Stimulated activated CD8-positive, alpha-beta memory T cell treated with anti-CD3 and anti-CD28 coated beads, Interleukin-4, amount 100 ng/mL, for 1 hour (primary cell): ENCODE measurements at places on chromosomes 2 and 18.

GRCh38 chr2:167759531-167759930 is 487.9 kb downstream of the STK39 start:
- DNase-seq = no peak

GRCh38 chr18:63182861-63183260 is 136.7 kb downstream of the BCL2 start:
- DNase-seq = no peak

DNA sequence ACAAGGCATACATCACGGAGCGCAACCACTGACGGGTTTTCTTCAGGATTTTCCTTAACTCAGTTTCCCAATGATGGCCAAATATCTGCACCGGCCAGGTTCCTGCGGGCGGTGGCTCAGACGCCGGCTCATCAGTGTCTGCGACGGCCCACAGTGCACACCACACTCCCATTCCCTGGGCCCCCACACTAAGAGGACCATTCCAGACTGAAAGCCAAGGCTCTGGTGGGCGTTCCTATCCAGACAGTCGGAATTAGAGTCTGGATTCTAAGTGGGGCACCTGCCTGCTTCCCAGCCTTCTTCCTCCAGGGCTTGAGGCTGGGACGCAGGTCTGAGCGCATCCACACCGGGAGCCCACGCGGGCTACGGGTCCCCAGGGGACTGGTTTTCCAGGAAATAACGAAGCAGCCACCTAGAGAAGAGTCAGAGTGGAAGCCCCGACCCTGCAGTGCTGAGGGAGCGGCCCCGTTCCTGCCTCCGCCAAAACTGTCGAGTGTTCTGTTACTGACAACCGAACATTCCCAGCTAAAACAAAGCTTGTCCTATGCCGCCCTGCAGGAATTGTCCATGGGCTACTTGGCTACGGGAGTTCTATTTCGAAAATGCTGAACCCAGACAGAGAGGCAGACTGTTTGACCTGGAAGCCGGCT is 75.3 kb downstream of the TMEM18 start:
- DNase-seq = no peak

GRCh38 chr2:138079976-138080375 is 115.7 kb downstream of the HNMT start:
- no peak for DNase-seq

DNA sequence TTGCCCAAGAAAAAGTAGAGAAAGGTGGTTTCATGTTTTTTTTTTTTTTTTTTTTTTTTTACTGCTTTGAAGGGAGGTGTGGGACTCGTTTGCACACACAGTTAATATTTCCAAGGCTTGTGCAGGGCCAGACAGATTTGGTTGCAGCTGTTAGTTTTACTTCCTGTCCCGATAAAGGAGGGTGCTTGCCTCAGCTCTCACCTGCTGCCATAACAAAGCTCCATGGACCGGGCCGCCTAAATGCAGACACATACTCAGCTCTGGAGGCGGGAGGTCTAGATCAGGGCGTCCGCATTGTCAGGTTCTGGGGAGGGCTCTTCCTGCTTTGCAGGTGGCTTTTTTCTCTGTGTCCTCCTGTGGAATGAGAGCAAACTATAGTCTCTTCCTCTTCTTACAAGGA is 69.9 kb downstream of the ODC1 start:
- no peak for DNase-seq

GRCh38 chr2:162403884-162404283 is 60.0 kb downstream of the GCA start:
- no peak for DNase-seq

DNA sequence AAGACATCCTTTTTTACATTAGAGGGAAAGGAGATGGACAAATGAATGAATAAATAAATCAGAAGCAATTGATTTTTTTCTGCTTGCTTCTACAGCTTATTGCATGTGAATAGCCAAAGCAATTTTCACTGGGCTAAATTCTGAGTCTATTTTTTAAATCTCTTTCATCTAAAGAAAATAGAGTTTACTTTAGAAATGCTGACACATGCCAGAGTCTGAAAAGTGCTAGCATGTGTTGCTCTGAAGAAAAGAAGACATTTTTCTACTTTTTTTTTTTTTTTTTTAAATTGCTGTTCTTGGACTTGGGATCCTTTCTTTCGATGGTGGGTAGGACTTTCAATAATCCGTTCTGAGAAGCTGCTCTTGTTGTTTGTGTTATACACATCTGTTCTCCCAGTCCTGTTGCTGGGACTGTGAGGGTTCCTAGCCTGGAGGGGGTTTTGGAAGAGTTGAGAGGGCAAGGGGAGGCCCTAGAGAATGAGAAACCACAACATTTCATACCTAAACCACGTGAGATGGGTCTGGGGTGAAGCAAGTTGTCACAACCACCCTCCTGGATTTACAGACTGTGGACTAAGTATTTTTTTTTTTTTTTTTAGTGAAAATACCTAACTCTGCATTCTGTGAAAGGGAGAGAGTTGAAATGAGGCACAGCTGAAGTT is 193.5 kb downstream of the PRKCE start:
- DNase-seq = no peak

DNA sequence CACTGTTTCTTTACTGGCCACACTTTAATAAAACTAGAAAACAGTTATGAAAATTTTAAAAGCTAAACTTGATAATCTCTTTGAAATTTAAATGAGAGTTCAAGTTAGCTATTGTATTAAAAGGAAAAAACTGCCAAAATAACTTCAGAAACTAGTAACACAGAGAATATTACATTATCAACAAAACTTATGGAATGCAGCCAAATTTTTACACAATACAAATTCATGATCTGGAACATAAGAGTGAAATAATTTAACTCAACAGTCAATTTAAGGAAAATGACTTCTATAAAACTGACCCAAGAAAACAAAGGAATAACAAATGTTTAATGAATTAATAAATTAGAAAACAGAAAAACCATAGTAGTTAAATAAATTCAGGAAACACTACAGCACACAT is 65.0 kb downstream of the TCF4 start:
- DNase-seq = no peak

DNA sequence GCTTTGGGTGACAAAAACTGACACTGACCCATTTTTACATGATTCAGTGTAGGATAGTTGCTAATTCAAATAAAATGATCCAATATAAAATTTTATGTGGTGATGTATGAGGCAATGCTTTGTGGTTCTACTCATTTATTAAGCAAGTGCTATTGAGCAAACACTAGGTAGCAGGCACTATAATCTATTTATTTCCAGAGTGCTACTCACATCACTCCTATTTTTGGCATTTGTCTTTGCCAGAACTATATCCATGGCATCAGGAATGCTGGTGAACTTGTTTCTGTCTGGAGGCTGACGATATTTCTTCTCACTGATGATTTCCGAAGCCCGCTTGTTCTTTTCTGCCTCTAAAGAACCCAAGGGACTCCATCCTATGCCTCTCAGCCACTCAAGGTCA is 84.3 kb downstream of the NEB start:
- no peak for DNase-seq

GRCh38 chr2:70003093-70003830 is 41.8 kb upstream of the ASPRV1 start:
- DNase-seq = no peak

- no peak for DNase-seq
These were observed 81.3 kb upstream of the KYNU start for GRCh38 chr2:142796161-142796560.

DNA sequence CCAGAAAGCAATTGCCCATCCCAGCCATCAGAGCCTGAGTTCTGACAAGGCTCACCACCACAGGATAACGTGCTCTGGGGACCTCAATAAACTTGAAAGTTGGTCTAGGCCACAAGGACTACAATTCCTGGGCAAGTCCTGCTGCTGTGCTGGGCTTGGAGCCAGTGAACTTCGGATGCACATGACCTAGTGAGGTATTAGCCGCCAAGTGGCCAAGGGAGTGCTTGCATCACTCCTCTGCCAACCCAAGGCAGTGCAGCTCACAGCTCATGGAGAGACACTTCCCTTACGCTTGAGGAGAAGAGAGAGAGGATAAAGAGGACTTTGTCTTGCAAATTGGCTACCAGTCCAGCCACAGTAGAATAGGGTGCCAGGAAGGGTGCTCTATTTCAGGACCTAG is 219.6 kb downstream of the MBD2 start:
- no peak for DNase-seq

GRCh38 chr2:94872088-94872618 is 923 bp downstream of the TEKT4 start:
- DNase-seq = no peak

- DNase-seq = no peak
These were observed 119.5 kb downstream of the TPGS2 start for GRCh38 chr18:36709315-36709714.

DNA sequence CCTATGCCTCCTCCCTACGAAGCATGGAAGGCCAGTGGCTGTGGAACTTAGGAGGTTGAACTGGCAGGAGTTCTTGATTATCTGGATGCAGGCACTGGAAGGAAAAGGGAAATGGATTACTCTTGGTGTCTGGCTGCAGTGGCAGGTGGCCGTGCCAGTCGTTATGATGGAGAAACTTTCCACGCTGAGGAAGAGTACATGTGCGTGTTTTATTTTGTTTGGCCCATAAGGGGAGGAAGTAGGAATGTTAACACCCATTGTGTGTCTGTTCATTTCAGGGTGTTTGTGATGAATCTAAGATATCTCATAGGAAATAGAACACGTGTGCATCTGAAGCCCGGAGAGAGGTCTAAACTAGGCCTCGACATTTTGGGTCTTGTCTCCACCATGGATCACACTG is 122.8 kb upstream of the NFATC1 start:
- no peak for DNase-seq

GRCh38 chr18:31206787-31207381 is 44.2 kb upstream of the DSC1 start:
- no peak for DNase-seq

GRCh38 chr2:227592694-227593387 is 5.9 kb upstream of the SCYGR2 start:
- no peak for DNase-seq

GRCh38 chr2:7744827-7745226 is 827.6 kb downstream of the RNF144A start:
- no peak for DNase-seq

DNA sequence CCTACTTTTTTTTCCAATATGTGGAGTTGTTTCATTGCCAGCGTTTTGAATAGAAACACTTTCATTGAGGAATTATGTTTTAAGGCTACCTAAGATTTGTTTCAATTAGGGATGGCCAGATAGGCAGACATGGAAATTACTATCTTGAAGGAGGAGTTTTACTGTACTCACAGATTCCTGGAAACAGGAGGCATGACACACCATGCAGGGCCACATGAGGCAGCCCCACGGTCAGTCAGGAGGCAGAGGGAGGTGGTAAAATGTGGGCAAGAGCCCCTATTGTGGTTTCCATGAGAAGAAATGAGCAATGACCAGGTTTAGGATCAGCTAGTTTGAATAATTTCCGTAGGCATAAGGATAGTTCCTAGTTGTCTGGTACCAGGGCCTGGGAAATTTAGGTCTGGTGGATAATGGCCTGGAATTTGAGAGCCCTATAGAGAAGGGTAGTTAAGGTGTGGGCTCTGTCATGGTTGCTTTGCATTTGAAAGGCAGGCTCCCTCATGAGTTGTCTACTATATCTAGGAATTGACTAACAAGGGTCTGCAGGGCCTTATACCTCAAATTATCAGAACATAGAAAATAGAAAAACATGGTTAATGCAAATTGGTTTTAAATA is 360.0 kb upstream of the KCNJ3 start:
- DNase-seq = no peak

DNA sequence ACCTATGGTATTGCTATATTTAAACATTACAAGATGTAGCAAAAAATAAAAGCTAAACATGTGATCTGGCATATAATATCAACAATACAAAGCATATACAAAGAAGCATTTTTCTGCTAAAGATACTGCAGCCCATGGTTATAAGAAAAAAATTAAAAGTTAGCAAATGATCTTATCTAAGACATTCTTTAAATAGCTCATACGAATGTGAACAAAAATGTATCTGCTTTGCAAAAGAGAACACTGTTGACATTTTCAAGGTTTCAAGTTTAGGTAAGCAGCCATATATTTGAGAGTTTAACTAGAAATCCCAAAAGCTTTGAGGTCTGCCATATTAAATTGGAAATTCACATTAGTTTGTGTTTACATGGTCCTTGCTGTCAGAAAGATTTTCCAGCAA is 301.0 kb upstream of the SLC39A10 start:
- no peak for DNase-seq

DNA sequence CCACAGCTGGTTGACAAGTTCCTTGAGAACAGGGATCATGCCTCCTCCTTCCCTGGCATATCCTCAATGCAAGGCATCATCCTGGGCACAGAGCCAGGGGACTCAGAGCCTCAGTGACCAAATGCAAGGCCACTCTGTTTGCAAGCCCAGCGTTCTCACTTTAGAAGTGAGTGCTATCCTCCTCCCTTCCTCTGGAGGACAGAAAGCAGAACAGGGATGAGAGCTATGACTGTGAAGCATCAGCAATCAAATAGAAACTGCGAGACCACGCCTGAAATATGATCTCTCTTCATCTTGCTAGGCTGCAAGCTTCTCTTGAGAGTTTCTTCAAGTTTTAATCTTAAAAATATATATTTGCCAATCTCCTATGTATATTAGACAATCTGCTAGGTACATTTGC is 119.8 kb downstream of the LRATD1 start:
- no peak for DNase-seq

- no peak for DNase-seq
These were observed 30.7 kb upstream of the SCG2 start for GRCh38 chr2:223632826-223633225.

- DNase-seq = no peak
These were observed 43.1 kb upstream of the ATP8B1 start for GRCh38 chr18:57846258-57846657.

GRCh38 chr2:136765256-136766072 is at the start of gene THSD7B:
Gene THSD7B (plus strand): TSS chr2:136765545. CDS start chr2:136882179, 116,634 bp downstream.
- DNase-seq = no peak

- DNase-seq = no peak
These were observed 6.2 kb downstream of the ADAM17 start for GRCh38 chr2:9549420-9549819.

DNA sequence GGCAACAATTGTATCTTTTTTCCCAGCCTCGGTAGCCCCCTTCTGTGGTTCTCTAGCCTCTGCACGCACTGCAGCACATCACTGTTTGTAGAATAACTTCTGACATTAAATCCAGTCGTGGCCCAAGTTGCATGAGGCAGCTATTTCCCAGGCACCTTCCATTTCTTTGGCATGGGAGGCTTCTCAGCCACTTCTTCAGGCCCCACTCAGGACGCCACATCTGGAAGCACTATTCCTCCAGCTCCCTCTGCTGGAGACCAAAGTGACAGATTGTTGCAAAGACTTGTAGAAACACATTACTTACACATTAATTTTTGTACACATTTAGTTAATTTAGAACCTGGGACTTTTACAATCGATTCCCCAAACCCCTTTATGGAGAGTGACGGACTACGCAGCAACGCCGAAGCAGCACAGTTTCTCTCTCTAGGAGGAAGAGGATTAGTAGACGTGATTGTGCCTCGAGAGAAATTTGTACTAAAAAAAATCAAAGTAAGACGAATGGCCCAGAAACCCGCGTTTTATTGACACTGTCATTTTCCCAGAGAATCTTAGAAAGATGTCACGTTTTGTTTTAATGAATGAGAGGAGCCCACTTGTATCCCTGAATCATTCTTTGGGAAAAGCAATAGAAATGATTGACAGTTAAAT is 57.8 kb upstream of the RGPD5 start:
- no peak for DNase-seq

- no peak for DNase-seq
These were observed 491 bp upstream of the SGO2 start for GRCh38 chr2:200525551-200525881.
